ENCODE measurements at places on chromosomes 7 and 10.

DNA sequence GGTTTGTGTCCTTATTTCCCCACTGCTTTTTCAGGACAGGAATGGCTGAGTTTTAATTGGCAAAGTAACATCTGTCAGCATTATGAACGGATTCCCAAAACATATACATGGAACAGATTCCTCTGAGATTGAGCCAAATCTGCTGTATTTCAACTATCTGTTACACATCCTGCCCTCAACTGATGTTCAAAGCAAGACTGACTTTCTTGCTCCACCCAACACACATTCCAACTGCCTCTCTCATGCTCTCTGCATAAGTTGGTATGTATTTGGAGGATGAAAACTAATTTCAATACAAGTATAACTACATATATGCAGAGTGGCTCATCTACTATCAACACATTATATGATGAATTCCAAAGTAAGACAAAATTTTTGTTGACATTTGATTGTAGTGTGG is 342.2 kb downstream of the GATA3 start:
- no peak for DNase-seq

DNA sequence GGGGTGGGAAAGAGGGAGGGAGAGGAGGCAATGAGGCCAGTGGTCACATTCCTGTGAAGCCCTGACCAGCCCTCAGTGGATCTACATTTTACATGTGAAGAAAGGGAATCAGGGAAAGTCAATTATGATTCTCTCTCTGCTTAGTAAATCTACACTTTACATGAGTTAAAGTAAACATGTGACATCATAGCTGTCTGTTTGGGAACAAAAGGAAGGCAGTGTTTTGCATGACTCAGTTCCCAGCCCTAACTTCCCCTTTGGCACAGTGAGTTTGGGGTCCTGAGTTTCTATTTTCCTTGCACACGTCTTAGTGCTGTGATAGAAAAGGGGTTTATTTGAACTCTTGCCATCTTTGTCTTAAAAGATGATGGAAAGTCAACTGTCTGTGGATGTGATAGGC is 615.1 kb downstream of the SDK1 start:
- DNase-seq = no peak

GRCh38 chr7:55177589-55178261 is 158.9 kb downstream of the EGFR start:
- no peak for DNase-seq

- no peak for DNase-seq
These were observed 39.4 kb upstream of the CXCL12 start for GRCh38 chr10:44424298-44424697.

GRCh38 chr10:35412900-35413491 is 76.7 kb downstream of the CCNY start:
- no peak for DNase-seq

DNA sequence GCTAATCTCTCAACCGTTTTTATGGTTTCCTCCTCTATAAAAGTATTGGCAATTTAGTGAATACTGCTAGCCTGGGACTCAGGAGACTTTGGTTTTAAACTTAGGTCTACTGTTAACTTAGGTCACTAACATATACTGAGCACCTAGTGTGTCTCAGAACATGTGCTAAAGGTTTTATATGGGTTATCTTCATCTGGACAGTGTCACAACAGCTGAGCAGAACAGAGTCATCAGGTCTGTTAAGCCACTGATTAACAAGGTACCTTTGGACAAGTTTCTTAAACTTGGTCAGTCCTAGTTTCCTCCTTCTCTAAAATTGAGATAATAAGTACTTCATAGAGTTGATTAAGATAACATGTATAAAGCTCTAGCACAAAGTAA is 30.6 kb downstream of the NET1 start:
- DNase-seq = no peak

- no peak for DNase-seq
These were observed 60.7 kb upstream of the ZNF746 start for GRCh38 chr7:149558149-149558861.

- no peak for DNase-seq
These were observed 103.3 kb downstream of the TPST1 start for GRCh38 chr7:66308411-66308810.

All from ovary (tissue), 10 donors.